ENCODE measurements at places on chromosomes 6 and 20. TPM values are rescaled to one million over a fixed set of nuclear protein-coding genes. Genes with fewer than 3 reads are reported as not detected.

CLVS2 gene
- not detected for total RNA-seq

GRCh38 chr6:64040113-64040512, 404.5 kb downstream of the PHF3 start:
- DNase-seq = no peak

RSPH4A gene
- 0.22 TPM for total RNA-seq

- DNase-seq = no peak
Observed at GRCh38 chr6:2578767-2579166, 172.0 kb downstream of the MYLK4 start.

RAB44 gene
- not detected for total RNA-seq

PACRG gene
- total RNA-seq = not detected
